ENCODE measurements at places on chromosomes 7 and 10. TPM values are rescaled to one million over a fixed set of nuclear protein-coding genes. Genes with fewer than 3 reads are reported as not detected.

GRCh38 chr10:33093362-33093761, 135.3 kb upstream of the ITGB1 start:
- DNase-seq: no peak

DNA sequence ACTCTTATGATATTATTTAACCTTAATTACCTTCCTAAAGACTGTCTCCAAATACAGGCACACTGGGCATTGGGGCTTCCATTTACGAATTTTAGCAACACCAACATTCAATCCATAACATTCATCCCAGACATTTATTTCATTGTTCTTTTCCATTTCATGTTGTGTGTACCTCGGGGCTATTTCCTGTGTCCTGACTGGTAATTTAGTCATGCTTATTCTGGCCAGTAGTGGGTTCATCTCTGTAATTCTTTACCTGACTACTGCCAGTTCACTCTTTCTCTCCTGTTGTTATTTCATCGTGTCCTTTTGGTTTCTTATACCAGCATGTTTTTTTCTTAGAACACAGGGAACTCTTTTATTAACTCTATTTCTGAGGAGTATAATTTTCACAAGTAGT, 225.7 kb downstream of the PLXDC2 start:
- DNase-seq: no peak

DNA sequence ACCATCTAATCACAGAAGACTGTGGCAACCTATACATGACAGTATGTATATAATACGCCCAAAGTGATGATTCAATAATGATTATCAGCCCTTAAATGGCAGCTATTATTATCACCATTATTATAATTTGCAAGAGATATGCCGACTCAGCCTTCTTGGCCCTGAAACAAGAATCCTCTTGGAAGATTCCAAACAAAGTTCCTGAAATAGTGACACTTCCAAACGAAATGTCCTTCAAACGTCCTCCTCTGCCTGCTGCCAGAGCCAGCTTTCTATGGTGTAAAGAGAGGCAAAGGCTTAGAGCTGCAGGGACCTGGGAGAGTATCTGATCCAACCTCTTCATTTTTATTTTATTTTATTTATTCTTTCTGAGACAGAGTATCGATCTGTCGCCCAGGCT, 36.0 kb downstream of the NRAP start:
- no peak for DNase-seq

GRCh38 chr7:74000489-74001149, 27.4 kb upstream of the ELN start:
- DNase-seq: peak; percentile 51

GRCh38 chr7:67738958-67739357, 742.3 kb downstream of the TYW1 start:
- DNase-seq: no peak

- DNase-seq: no peak
Observed at GRCh38 chr10:65945061-65945460, 980.8 kb upstream of the LRRTM3 start.

DNA sequence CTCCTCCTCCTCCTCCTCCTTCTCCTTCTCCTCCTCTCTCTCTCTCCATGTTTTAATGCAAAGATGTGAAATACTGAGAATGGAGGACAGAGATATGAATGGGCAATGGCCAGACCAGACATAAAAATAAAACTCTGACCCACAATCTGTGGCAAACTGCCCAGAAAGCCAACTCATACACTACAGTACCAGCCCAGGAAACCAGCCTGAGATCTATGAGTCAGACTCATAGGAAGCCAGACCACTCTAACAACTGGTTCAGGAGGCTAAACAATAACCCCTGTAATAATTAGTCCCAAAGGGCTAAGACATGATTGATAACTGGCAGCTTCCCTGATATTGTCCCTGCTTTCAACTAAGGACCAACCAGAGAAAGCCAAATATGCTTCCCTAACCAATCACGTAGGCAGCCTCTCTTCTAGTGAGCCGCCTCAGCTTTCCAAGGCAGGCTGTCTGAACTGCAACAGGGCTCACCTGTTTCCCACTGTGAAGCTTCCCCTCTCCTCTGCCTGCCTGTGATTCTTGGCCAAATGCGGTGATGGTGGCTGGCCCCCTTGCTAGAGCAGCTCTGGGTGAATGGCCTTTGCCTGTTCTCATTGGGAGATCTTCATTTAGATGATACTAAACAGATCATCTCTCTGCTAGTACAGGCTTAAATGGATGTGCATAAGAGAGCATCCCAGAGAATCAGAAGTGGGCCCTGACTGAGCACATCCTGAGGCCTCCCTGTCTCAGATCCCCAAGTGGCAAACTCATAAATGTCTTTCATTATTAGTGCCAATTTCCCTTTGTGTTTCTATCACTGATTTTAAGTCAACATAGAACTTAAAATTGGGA, 817.6 kb downstream of the TNS3 start:
- no peak for DNase-seq

GRCh38 chr7:157876469-157877285, 539.9 kb downstream of the DNAJB6 start:
- DNase-seq: peak; percentile 88

WIPF3 gene
- 2.5 TPM for total RNA-seq

DNA sequence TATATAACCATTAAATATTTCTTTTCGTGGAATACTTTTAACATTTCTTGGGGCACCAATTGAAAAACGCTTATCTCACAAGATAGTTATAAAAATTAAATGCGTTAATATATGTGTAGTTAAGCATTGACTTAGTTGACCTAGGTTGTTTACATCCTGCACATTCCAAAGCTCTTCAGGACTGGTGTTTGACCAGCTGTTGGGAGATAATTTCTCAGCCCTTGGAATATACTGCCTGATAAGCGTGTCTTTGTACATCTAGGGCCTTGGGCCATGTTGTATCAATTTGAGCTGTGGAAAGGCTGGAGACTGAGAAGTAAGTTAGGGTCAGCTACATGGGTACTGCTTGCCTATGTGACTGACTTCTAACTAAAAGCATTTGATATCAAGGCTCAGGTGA, 90.0 kb upstream of the AOAH start:
- no peak for DNase-seq

AP5Z1 gene
- 25.6 TPM for total RNA-seq

SLC13A4 gene
- 2.3 TPM for total RNA-seq

DNA sequence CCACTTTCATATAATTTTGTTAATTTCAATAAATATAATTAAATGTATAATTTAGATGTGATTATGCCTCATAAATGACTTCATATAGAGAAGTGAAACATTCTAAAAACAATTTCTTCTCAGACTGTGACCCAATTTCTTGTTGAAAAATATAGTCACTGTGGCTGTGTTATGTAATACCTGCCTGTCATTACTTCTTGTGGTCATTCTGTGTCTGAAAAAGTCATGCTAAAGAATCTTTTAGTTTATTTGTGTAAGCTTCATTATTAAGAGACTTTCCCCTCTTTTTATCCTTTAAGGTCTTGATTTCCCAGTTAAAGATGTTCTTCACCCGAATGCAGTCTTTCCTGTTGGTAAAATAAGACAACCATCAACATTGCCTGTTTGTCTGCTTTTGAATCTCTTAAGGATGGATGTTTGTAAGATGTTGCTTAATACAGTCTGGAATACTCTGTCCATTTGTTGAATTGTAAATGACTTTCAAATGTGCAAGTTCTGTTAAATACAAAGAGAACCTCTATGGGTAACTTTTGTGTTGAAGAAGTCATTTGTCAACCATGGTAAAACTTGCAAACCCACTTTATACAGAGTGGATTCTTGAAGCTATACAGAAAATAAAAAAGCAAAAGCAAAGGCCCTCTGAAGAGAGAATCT, 16.0 kb downstream of the KAT6B start:
- DNase-seq: no peak

- no peak for DNase-seq
Observed at GRCh38 chr10:73032536-73032935, 64.1 kb downstream of the P4HA1 start.

DNA sequence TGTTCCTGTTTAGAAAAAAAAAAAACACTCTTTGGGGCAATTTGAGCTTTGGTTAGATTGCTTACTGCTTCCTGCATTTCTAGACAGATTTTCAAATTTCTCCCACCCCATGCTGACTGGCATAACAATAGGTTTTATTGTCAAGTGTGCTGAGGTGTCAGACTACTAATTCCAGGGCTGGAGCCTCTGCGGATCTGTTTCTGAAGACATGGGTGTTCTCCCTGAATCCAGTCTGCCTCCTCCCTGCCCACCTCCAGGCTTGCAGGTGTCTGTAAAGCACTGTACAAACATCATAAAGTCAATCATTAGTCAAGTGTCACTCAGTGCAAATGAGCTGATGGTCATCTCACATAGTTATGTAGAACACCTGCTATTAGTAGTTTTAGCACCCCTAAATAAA, 292.4 kb downstream of the GATA3 start:
- peak; percentile 17 for DNase-seq

DNA sequence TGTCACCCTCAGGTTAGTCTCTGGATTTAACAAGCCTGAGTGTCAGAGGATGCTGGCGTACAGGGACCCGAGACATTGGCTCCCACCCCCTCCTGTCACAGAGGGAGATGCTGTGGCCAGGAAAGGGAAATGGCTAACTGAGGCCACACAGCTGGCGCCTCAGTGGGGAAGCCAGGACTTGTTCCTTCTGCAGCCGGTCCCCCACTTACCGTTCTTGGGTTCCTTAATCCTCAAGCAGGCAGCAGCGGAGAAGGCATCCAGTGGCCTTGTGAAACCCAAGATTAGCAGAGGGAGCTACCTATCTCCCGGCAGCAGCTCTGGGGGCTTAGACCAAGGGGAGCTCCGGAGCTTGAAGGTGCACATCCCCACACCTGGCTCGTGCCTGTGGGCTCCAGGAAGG, 65.4 kb downstream of the NEURL1 start:
- no peak for DNase-seq

- DNase-seq: no peak
Observed at GRCh38 chr10:79926037-79926436, 22.9 kb downstream of the SFTPD start.

GRCh38 chr7:26928703-26929347, 64.4 kb upstream of the SKAP2 start:
- no peak for DNase-seq

GRCh38 chr10:29861811-29862505, 197.4 kb downstream of the JCAD start:
- no peak for DNase-seq

GRCh38 chr7:43307522-43307921, 195.1 kb downstream of the HECW1 start:
- DNase-seq: no peak

DNA sequence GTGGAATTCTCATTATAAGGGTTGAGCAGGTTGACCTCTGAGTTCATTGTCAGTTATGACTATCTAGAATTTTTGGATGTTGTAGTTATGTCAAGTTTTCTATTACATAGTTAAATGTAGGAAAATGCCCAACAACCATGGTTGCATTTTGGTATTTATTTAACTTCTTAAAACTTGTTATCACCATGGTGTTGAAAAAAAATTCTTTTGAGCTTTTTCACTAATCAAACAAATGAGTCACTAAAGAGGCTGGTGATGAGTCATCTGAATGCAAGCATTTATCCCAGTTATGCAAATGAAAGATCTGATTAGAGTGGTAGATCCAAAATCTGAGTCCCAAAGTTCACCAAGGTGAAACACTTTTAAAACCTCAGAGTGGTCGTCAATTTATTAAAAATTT, 624.7 kb upstream of the IGFBP3 start:
- DNase-seq: no peak

DNA sequence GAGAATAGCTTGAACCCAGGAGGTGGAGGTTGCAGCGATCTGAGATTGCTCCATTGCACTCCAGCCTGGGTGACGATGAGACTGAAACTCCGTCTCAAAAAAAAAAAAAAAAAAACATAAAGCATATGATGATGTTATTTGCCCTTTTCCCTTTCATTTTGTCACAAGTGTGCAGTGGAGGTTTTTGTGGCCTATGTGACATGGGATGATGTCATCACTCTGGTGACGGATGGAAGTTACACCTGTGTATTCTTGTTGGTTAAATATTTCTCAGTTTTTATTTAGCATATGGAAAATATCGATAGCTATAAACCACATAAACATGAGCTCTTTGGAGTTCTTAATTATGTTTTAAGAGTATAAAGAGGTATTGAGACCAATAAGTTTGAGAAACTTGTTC, 71.8 kb upstream of the EMX2 start:
- DNase-seq: no peak

TFPI2 gene
- 4.8 TPM for total RNA-seq

- DNase-seq: no peak
Observed at GRCh38 chr7:148042935-148043631, 547.5 kb upstream of the C7orf33 start.

Data from H7 (cell line).